ENCODE measurements at places on chromosomes 7 and 10.

- no peak for DNase-seq
Measured at GRCh38 chr7:8831376-8831775, 398.0 kb downstream of the NXPH1 start.

- no peak for DNase-seq
Measured at GRCh38 chr10:22097696-22098095, 94.2 kb upstream of the DNAJC1 start.

DNA sequence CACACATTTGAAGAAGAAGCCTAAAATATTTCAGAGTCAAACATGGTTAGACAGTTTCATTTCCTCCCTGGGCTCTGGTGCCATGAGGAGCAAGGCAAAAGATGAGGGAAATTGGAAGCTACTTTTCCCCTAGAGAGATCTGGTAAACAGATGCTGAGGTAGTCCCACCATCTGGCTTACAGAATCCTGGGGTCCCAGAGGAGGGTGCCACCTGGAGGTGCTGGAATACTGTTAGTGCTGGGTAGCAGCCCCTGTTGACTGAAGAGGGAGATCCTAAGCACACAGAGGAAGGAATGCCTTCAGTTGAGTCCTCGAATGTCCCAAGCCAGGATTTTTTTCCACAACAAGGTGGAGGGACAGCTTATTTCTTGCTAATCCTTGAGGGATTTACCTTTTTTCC lies 160.1 kb downstream of the FZD1 start:
- DNase-seq = no peak

DNA sequence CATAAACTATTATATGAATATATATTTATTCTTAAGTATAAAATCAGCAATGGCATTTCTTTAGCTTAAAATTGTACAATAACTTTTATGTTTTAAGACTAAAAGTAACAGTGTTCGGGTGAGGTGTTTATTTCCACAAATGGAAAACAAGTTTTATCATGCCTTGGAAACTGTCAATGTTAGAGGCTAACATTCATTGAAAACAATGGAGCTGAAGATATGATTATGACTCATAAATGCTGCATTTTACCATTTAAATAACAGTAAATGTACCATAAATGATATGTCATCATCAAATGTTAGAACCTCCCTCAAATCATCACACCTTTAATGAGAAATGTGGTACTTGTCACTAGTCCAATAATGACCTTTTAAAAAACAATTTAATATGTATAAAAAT lies 897.3 kb downstream of the PCDH15 start:
- no peak for DNase-seq

DNA sequence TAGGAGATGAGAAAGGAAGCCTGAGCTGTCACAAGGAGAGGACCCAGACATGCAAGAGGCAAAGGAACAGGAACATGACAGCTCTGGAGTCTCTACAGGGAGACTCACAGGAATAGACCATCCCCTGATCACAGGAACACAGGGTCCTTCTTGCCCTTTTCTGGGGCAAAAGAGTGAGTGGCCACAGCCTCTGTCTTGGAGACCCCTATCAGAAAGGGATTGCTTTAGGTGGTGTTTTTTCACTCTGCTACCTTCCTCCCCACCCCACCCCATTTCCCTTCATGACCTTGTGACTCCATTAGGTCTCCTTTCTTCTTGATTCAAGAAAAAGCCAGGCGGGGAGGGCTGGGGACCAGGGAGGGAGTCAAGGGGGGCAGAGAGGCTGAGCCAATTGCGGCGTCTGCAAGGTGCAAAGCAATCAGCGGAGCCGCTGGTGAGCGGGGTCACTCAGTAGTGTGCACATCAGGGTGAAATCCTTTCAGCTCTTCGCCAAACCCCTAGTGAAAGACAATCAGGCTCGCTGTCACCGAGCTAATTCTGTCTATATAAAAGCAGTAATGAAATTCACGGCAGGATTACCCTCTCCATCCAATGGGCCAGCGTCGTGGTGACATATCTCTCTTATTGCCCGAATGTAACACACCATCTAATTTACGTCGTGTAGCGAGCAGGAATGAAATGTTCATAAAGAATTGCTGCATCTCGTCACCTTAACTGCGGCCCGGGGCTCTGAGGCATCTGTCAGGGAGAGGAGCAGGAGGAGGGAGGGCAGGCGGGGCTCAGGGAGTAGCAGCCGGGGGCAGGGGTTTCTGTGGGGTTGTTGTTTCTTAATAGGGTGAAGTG lies 31.5 kb upstream of the BTRC start:
- DNase-seq = no peak

GRCh38 chr10:73263693-73264347 lies 11.4 kb upstream of the MRPS16 start:
- DNase-seq = no peak

- no peak for DNase-seq
Measured at GRCh38 chr7:80466636-80467035, 45.2 kb downstream of the GNAT3 start.

DNA sequence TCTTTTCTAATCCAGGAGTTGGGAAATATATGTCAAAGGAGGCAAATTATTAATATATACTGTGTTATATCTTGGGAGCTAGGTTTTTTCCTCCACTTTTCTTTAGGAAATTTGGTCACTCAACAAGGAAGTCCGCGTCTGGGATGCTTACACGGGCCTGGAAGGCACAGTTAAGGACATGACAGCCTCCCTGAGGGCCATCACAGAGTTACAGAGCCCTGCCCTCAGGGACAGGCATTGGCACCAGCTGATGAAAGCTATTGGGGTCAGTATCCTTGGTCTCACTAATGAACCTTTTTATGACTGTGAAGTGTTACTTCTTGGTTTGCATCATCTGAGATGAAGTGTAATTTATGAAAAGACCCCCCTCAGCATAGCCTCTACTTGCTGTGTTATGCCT lies 74.7 kb downstream of the DNAH11 start:
- no peak for DNase-seq

- DNase-seq = no peak
Measured at GRCh38 chr10:132945894-132946255, 3.5 kb upstream of the CFAP46 start.

- DNase-seq = no peak
Measured at GRCh38 chr10:124546055-124546369, 84.4 kb downstream of the LHPP start.

DNA sequence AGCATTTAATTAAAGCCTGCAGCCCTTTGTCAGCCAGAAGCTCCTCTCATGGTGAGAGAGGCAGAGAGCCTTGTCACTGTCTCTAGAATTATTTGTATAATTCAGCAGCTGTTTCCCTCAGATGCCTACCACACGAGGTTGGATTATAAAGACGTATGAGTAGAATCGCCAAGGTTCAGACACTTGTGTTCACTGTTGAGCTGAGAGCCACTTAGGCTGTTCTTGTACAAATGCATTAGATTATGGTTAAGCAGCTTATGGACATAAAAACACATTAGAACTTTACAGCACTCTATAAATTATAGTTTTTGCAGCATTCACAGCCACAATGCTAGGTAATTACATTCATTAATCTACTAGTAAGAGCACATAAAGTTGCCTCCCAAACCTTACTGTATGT lies 282.6 kb downstream of the AUTS2 start:
- DNase-seq = no peak

GRCh38 chr7:69208276-69208675 lies 390.0 kb upstream of the AUTS2 start:
- no peak for DNase-seq

GRCh38 chr10:118062798-118063238 lies 16.1 kb upstream of the RAB11FIP2 start:
- no peak for DNase-seq
